ENCODE measurements at places on chromosomes 16 and 17.
A peak's percentile ranks its signal among the peaks of the same experiment; 100 is the strongest.

DNA sequence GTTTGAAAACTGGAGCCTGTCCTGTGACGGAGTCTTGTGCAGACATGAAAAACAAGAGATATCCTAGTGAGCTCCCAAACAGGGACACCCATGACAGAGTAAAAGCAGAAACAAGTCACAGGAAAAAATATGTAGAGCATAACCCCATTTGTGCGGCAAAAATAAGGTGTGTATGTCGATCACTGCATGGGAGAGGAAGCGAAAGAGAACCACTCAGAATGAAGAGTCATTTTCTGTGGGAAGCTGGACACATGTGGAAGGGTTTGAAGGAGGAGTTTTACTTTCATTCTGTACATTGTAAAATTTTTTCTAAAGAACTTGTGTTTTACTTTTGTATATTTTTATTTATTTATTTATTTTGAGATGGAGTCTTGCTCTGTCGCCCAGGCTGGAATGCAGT lies 72.1 kb downstream of the JPH3 start:
- DNase-seq = no peak

DNA sequence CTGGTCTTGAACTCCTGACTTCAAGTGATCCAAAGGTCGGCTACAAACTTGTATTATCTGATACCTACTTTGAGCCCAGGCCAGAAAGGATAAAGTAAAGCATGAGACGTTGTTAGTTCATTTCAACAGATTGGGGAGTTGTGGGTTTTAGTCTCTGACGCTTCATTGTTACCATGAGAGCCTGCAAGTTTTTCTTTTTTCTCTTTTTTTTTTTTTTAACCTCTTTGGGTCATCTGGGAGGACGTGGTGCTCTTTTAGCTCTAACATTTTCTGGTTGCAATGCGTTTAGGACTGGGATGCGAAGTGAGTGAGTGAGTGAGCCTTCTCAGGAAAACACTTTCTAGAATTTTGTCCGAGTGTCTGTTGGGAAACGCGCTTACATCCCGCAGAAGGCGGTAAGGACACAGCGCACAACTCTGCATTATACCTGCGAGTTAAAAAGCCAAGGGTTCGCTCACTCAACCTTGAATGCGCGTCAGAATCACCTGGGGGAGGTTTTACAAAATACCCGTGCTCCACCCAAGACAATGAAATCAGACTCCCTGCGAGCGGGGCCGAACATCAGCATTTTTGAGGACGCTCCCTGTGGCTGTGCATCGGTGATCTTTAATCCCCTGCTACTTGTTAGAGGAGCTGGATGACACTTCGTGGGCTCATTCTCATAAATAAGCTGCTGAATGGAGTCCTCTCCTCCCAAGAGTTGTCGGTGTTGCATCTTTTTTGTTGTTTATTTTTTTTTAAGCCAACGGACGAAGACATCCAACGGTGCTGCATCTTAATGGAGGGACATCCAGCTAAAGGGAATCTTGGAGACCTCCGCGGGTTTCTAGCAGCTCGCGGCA lies 629 bp upstream of the RNF135 start:
- peak; percentile 39 for DNase-seq

GRCh38 chr17:28467456-28468025 lies 5.9 kb upstream of the SLC13A2 start:
- no peak for DNase-seq

GRCh38 chr16:85882181-85882810 lies 16.7 kb upstream of the IRF8 start:
- no peak for DNase-seq

GRCh38 chr16:17334096-17334495 lies 136.7 kb downstream of the XYLT1 start:
- no peak for DNase-seq

GRCh38 chr17:8155996-8156245 lies 3.7 kb upstream of the PER1 start:
- no peak for DNase-seq

DNA sequence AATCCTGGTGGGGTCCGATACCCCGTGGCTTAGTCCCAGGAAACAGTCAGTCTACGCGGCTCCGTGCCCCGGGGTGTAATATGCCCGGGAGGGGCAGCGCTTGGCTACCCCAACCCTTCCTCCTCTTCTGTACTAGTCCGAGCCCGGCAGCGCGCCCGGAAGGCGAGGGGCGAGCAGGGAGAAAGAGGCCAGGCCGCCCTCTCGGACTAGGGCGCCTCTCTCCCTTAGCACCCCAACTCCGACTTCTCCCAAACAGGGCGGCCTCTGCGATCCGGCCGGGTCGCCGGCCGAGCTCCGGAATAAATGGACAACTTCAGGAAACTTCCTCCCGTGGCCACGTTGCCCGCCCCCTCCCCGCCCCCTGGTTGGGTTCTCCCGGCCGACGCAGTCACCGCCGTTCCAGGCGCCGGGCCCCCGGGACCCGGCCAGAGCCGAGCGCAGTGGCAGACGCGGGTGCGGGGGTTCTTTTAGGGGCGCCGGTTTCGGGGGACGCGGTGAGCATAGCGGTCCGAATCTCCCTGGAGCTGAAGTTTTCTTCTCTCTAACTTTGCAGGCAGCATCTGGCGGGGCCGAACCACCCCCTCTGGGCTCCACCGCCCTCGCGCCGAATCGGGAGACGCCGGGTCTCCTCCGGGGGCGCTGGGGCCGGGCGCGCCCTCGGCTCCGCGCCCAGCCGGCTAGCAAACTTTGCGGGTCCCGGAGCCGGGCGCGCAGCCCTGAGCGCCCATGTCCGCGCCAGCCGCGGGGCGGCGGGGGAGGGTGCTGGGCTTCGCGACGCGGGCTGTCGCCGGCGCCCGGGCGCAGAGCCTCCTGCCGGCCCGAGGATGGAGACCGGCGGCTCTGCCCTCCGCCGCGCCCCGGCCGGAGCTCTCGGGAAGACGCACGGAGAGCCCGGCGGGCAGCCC lies at the start of gene SDK2:
Gene SDK2 (minus strand): TSS at position 301 of the 905 bp plus-strand sequence. CDS start 357 bp downstream, outside the sequence.
- no peak for DNase-seq

- DNase-seq = no peak
Observed at GRCh38 chr16:57867000-57867561, 64.8 kb upstream of the KIFC3 start.

GRCh38 chr16:64265756-64266155 lies 856.1 kb downstream of the CDH11 start:
- no peak for DNase-seq

- DNase-seq = no peak
Observed at GRCh38 chr17:70217571-70217970, 48.2 kb downstream of the KCNJ2 start.

- DNase-seq = no peak
Observed at GRCh38 chr17:27780092-27780827, 20.1 kb downstream of the NOS2 start.

GRCh38 chr17:7029659-7030058 lies 6.2 kb upstream of the SLC16A13 start:
- no peak for DNase-seq

- DNase-seq = no peak
Observed at GRCh38 chr16:54165174-54165911, 121.2 kb downstream of the IRX3 start.

DNA sequence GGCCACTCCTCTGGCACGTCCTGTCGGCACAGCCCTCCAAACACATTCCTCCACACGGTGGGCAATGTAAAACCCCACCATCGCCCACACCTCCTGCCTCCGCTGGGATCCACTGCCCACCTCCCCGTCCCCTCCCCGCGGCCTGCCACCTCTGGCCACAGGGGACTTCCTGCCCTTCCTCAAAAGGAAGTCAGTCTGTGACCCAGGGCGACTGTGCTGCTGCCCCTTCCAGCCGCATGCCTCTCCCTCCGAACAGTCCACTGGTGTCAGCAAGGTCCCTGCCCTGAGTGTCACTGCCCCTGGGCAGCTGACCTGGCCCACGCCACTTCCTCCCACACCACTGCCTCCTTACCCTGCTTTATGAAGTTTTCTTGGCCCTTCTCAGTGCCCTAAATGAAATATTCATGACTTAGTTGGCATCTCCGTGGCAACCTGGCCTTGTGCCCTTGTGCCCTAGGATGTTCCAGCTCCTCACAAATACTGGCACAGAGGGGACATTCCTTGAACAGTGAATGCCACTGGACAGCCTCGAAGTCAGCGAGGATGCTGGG lies 2.0 kb downstream of the PLD6 start:
- no peak for DNase-seq

DNA sequence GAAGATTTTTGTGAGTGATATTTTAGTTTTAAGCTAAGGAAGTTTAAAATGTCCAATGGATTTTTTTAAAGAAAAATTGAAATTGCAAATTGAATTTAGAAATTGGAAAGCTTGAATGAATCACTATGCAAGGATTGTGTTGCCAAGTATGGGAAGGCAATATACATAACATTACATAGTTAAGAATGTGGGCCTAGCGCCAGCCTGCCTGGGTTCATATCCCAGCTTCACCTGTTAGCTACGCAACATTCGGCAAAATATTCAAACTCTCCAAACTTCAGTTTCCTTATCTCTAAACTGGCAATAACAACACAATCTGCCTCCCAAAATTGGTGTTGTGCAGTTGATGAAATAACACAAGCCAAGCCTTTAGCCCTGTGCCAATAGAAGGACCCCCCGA lies 50.4 kb upstream of the DNAH9 start:
- DNase-seq = no peak

- no peak for DNase-seq
Observed at GRCh38 chr16:68724797-68725196, 12.3 kb upstream of the CDH1 start.

DNA sequence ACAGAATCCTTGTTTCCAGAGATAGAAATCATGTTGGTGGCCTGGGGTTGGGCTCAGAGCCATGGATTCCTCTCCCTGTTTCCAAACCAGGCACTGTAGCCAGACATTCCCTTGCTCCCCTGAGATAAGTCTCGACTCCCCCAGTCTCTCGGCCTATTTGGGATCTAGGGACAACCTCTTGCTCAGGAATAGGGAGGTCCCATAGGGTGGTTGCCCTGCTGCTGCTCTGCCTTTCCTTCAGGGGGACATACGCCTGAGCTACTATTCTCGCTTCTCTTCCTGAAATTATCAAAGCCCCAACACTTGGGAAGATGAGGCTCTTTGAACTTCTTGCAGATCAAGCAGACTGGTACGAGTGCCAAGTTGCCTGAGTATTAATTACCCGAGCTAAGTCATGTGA lies 58.0 kb downstream of the TBX4 start:
- DNase-seq = no peak

DNA sequence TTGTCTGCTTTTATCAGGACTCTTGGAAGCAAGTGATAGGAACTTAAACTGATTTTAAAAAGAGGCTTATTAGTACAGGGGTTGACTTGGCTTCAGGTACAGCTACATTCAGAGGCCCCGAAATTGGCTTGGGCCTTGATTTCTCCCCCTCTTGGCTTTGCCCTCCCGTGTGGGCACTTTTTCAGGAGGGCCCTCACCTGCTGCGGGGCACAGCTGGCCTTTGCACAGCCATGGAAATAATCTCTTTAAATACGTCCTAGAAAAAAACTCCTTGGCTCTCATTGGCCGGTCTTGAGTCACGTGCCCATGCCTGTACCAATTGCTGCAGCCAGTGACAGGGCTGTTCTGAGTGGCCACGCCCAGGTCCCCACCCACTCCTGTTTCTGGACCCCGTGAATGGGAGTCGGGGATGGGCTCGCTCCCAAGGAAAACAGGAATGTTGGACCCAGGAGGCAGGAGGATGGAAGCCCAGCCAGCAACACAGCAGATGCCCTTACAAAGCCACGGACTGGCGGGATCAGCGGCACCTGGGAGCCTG lies 15.0 kb downstream of the CA5A start:
- no peak for DNase-seq

- DNase-seq = no peak
Observed at GRCh38 chr16:27628241-27628942, 78.4 kb downstream of the KATNIP start.

- no peak for DNase-seq
Observed at GRCh38 chr17:43338886-43339516, 59.8 kb upstream of the ARL4D start.

DNA sequence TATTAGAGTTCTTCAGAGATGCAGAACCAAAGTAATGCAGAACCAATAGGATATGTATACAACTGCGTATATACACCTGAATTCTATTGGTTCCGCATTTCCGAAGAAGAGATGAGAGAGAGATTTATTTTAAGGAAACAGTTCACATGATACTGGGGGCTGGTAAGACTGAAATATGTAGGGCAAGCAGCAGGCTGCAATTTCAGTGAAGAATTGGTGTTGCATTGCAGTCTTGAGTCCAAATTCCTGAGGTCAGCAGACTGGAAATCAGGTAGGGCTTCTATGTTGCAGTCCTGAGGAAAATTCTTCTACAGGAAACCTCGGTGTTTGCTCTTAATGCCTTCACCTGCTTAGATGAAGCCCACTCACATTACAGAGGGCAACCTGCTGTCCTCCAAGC lies 128.2 kb upstream of the MED13 start:
- DNase-seq = no peak

GRCh38 chr17:27425991-27426390 lies 30.3 kb upstream of the KSR1 start:
- no peak for DNase-seq

DNA sequence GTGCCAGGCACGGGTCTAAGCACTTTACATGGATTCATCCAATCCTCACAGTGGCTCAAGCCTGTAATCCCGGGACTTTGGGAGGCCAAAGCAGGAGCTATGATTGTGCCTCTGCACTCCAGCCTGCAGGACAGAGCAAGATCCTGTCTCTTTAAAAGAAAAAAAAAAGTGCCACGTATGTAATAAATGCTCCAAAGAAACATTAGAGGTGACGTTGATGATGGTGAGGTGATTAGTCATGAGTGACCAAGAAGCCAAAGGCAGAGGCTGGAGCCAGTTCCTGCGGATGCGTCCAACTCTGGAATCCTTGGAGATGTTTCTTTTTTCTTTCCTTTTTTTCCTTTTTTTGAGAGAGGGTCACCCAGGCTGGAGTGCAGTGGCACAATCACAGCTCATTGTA lies 59.4 kb upstream of the SIAH1 start:
- no peak for DNase-seq

GRCh38 chr17:73533781-73534180 lies 110.5 kb downstream of the SDK2 start:
- no peak for DNase-seq

DNA sequence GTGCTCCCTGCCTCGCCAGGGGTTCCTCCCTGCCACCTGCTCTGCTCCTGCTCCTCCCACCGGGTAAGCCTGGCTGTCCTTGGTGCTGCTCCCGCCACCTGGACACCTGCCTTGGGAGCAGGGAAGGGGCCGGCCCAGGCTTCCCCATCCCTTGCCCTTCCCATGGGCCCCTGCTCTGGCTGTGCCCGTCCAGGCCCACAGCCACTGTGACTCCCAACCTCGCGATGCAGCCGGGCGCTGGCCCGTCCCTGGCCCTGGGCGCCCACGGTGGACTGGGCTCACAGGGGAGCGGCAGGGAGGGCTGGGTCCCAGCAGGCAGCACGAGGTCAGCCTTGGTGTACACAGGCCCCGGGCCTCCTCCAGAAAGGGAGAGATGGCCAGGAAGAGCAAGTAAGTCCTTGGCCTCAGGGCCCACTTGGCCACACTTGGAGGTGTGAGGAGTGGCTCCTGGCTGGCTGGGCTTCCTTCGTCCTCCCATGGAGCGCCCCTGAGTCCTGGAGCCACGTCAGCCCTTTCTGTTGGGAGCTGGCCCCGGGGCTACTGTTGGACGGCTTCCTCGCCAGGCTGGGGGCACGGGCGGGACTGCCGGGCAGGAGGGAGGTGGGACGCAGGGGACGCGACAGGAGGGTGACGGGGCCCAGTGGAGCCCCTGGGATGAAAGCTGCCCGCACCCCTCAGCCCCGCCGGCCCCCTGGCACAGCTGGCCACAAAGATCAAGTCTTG lies 15.3 kb downstream of the ENGASE start:
- DNase-seq = no peak
